GM23248 (cell line): ENCODE measurements at places on chromosomes 4 and X.

- DNase-seq, result no peak
These were observed 184.9 kb upstream of the WDFY3 start for GRCh38 chr4:85151371-85151770.

GRCh38 chrX:30593440-30594200 is 16.1 kb upstream of the TASL start:
- DNase-seq, result no peak

- DNase-seq, result no peak
These were observed 8.8 kb upstream of the TMEM128 start for GRCh38 chr4:4256799-4257198.

DNA sequence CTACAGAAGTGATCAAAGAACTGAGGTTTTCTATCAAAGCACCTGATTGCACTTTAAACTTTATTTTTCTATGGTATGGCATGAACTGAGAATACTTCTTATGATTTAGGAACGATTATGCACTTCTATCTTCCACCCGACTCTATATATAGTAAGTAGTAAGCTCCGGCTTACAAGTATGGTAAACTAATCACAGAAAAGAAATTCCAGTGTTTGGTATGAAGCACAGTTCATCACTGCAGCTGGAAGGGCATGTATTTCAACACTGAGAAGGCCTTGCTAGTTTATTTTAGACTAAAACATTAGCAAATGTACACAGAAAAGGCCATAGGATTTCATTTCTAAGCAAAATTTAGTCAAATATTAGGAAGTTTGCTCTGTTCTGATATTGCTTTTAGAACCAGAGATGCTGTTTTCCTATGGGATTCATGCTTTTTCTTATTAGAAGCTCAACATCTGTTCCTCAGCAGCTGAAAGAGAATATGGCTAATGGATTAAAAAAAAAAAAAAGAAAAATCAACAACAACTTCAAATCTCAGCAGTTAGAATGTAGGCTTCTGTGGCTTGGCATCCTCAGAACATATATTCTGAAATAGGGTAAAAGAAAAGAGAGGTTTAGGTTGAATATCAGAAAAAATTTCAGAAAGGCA is 273.5 kb downstream of the C4orf33 start:
- no peak for DNase-seq

DNA sequence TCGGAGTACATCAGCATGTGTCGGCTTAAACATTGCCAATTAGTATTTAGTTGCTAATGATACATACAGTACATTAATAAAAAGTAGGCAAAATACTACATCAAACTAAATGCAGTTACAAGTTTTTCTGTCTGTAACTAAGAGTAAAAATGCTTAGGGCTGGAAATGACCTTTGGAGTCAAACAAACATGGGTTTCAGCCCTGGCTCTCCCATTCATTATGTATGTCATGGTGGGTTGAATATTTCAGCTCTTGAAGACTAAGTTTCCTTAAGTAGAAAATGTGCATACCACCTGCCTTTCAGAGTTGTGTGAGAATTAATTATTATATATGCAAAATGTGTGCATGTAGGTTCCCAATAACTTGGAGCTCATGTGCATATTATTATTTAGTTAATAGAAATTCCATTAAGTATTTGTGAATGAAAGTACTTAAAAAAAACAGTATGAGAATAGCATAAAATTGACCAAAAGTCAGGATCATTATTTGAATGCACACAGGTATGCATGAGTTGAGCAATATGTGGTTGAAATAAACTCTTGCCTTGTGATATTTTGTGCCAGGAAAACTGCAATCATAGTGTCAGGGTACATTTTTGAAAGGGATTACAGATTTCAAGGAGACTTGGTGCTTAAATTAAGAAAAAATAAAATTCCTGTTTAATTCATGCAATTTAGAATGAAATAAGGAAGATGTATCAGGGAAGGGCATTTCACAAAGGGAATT is 2048.7 kb downstream of the PCDH7 start:
- no peak for DNase-seq

- no peak for DNase-seq
These were observed 3.4 kb upstream of the CPLX1 start for GRCh38 chr4:829291-829690.

DNA sequence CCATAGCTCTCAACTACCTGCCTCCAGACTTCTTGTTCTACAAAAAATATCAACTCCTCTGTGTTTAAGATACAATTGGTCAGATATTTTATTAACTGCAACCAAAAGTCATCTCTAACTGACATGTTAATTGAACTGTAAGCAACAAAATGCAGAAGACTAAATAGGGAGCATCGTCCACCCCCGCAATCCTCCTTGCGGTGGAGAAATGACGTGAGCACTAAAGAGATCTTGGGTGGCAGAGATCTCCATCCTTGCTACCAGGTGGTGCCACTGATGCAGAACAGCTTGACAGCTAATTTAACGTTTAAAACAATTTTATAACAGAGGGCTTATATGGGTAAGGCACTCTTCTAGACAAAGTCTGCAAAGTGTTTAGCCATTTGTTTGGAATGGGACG is 164.4 kb upstream of the FTHL17 start:
- no peak for DNase-seq

DNA sequence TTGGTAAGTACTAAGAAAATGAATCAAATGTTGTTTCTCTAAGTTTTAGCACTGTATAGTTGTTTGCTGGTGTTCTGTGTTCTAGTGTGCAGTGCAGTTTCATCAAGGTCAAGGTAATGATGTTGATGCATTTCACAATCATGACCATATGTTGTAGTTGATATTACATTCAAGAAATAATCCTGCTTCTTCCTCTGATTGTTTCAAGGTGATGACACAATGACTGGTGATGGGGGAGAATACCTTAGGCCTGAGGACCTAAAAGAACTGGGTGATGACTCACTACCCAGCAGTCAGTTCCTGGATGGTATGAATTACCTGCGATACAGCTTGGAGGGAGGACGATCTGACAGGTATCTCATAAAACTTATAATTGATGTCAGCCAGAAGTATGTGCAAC is 261.6 kb downstream of the ANK2 start:
- DNase-seq, result no peak

DNA sequence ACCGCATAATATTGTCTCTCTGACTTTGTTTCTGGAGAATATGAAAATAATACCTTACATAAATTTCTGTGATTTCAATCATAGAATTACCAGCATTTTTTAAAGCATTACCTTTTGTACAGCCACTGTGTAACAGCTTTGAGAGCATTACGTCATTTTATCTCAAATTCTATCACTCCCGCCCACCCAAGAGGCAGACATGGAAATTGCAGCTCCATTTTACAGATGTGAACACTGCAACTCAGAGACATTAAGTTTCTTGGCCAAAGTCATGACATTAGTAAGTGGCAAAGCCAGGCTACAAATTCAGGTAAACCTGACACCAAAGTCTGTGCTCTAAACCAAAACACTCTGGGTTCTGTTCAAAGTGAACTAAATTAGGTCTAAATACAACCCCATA is 33.6 kb upstream of the KDR start:
- no peak for DNase-seq
